ENCODE measurements at places on chromosomes 2 and 18.

- DNase-seq: no peak
Observed at GRCh38 chr2:64504774-64505720, 19.1 kb upstream of the AFTPH start.

DNA sequence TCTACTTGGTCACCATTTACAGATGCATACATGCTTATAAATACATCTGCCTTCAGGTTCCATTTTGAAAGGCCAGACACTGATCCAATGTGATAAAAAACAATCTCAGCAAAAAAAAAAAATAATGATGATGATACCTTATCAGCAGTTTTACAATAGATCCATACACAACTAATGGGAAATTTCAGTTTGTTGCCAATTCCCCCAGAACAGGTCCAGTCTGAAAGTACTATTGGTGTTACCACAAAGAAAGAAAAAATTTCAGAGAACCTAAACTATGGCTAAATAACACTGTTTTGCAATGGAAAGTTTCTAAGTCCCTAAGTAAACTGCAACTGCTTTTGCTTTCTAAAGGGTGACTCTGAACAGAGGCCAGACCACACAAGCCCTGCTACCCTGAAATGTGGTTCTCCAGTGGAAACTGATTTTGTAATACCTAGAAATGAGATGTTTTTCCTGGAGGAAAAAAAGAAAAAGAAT is 54.1 kb downstream of the LPIN2 start:
- DNase-seq: peak; percentile 52

GRCh38 chr2:108907822-108908712 is 81.0 kb downstream of the EDAR start:
- no peak for DNase-seq

- DNase-seq: peak; percentile 83
Observed at GRCh38 chr2:168345601-168346000, 98.2 kb upstream of the STK39 start.

- no peak for DNase-seq
Observed at GRCh38 chr2:199810422-199811171, 40.4 kb downstream of the FTCDNL1 start.

DNA sequence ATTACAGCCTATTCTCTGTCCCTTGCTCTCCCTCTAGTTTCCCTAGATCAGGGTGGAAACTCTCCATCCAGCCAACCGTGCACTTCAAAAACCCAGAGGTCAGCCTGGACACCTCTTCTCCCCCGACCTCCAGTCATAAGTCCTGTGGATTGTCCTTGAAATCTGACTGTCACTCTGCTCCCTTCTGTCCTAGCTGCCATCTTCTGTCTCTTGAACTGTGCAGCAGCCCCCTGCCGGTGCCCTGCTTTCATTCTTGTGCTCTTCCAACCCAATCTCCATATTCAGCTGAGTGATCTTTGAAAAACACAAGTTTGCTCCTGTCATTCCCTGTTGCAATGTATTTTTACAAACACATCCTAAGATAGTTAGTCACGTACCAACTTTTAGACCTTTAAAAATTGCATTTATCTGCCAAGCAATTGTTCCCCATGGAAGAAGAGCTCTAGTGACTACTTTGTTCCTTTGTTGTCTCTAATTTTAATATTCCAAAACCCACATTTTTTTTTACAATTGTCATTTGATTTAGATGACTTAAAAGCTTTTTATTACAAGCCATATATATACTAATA is 254.3 kb downstream of the CAMKMT start:
- no peak for DNase-seq

DNA sequence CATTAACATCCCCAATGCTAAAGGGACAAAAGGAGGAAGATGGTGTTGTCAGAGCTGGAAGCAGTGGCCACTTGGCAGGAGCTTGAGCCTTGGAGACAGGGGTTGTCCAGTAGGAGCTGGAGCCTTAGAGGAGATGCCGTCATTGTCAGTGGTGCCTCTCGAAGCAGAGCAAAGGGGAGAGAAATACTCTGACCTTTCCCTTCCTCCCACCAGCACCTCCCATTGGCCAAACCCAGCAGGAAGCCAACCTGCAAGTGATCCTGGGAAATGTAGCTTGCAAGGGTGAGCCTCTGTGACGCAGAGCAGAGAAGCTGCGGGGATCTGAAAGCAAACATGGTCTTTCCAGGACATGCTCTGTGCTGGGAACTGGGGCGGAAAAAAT is 33.7 kb upstream of the MRPL19 start:
- no peak for DNase-seq

GRCh38 chr18:31661965-31662364 is 22.4 kb downstream of the B4GALT6 start:
- no peak for DNase-seq

- no peak for DNase-seq
Observed at GRCh38 chr2:232162187-232162586, 200.7 kb downstream of the DIS3L2 start.

DNA sequence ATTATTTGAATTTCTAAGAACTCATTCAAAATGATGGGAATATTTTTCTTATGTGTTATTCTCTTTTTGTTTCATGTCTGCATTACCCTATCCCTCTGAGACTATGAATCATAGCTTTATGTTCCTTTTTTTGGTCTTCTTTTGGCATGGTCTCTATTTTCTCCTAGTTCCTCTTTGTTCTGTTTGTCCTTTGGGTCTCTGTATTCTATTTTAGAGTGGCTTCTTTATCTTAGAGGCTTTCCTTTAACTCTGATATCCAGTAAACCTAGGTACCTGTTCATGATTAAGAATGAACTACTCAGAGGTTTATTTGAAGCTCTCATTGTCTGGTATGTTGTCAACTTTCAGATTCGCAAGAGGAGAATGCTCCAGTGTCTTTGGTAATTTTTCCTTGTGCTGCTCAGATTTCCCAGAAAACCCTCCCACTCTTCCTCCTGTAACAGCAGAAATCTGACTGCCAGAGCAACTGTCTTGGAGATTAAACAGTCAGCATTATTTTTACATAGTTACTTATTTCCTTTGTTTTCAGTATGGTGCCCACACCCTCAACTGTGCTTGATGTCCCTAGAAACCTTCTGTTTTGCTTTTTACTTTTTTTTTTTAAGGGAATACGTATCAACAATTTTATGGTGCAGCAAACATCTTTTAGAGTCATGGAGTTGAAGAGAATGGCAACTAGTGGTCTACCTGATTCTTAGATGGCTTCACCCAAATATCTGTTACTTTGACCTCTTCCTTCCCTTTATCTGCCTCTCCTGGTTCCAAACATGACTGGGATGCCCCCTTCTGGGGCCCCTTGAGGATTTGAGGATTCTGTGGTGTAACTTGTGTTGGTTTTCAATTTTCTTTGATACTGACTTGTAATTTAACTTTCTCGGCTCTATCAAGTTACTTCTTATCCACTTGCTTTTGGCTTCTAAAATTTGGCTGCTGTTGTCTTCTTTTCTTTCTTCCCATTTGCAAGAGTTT is 92.0 kb downstream of the DPP10 start:
- DNase-seq: no peak

DNA sequence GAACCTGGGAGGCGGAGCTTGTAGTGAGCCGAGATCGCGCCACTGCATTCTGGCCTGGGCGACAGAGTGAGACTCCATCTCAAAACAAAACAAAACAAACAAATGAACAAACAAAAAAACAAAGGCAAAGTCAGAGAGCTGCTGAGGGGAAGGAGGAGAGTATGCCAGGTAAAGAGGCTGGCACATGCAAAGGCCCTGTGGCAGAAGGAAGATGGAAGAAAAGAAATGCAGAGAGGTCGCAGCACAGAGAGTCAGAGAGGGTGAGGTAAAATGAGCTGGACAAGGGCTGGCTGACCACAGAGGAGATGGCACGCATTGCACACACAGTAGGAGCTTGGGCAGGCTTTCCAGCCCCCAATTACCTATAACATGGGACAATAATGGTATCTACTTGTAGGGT is 47.0 kb downstream of the FAM178B start:
- no peak for DNase-seq

- peak; percentile 46 for DNase-seq
Observed at GRCh38 chr18:13067124-13067523, 76.0 kb downstream of the CEP192 start.

GRCh38 chr2:168215813-168216212 is 31.6 kb downstream of the STK39 start:
- DNase-seq: no peak

DNA sequence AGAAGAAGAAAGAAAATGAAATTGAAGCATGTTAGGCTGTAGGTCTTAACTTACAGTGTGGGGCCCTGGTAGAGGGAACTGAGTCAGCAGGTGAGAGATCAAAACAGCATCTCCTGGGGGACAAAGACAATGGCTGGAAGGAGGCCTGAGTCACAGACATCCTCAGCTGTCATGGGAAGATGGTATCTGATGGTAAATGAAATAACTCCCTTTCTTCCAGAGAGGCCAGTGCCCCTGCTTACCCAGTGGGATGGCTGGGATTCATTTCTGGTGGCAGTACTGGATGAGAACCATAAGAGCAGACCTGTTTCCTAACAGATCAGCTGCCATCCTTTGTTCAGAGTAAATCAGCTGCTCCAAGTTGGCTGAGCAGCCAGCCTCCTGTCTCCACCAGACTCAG is 251.3 kb upstream of the EPAS1 start:
- DNase-seq: no peak

GRCh38 chr2:140747665-140748064 is 1383.2 kb downstream of the LRP1B start:
- no peak for DNase-seq

DNA sequence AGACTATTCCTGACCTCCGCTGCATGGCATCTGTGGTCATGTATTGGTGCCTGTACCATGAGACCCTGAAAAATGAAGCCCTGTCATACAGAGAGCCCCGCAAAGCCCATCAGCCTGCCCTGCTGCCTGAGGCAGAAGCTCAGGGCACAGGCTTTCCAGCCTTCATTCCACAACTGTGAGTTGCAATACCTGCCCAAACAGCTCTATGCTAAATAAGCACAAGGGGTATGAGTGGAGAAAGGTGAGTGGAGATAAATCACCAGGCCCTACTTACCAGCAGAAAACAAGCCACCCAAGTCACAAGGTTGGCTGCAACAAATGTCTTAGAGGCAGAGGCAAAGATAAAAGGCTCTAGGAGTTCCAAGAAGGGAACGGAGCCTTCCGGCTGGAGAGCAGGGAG is 277.4 kb downstream of the TNS1 start:
- DNase-seq: no peak

DNA sequence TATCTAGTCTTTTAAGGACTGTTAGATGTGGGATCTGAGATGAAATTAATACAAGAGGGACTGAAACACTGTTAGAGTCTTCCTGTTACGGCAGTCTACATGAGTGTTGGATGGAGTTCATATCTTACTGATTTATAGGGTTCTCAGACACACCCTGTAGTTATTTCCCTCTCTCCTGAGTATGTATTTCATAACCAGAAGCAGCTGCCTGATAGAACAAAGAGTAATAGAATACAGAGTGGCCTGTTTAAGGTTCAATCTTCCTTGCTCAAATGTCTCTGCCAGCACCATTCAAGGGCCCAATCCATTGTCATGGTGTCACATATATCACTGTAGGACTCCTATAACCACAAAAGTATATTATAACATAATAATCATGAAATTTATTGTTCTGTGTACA is 1229.1 kb upstream of the ACVR2A start:
- no peak for DNase-seq

- DNase-seq: no peak
Observed at GRCh38 chr18:78528411-78529258, 451.0 kb upstream of the SALL3 start.

DNA sequence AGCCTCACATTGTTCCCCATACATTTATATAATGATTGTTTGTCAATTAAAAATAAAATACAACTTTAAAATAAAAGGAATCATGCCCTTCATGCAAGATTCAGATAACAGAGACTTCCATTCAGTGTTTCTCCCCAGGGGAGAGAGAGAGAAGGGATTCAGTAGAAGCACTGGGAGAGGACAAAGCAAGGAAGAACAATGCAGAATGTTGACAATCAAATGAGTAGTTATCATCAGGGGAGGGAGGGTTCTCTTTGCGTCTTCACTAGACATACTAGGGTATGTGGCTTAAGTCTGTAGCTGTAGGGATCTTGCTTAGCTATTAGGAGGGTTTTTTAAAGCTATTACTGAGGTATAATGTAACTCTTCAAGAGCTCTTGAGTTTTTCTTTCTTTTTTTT is 30.7 kb downstream of the FSHR start:
- DNase-seq: no peak

GRCh38 chr2:18428516-18428915 is 131.9 kb downstream of the RDH14 start:
- DNase-seq: no peak

GRCh38 chr2:108942888-108943287 is 46.1 kb downstream of the EDAR start:
- DNase-seq: no peak

- DNase-seq: no peak
Observed at GRCh38 chr2:174738841-174739240, 25.4 kb downstream of the CHRNA1 start.

DNA sequence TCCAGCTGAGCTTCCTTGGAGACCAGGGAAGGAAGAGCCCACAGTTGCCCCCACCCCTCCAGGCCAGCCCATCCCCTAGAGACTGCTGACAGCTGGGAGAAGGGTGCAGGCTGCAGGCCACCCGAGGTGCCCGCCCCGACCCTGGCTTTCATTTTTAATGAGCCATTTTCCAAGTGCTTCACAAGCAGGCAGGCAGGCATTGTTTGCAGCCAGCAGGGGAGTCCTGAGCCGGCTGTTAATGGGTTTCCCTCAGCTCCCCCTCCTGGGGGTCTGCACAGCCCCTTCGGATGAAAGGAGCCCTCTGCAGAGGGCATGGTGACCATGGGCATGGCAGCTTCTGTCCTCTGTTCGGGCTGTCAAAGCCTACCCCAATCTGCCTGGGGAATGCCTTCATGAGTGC is 94.5 kb downstream of the ZBTB7C start:
- no peak for DNase-seq

DNA sequence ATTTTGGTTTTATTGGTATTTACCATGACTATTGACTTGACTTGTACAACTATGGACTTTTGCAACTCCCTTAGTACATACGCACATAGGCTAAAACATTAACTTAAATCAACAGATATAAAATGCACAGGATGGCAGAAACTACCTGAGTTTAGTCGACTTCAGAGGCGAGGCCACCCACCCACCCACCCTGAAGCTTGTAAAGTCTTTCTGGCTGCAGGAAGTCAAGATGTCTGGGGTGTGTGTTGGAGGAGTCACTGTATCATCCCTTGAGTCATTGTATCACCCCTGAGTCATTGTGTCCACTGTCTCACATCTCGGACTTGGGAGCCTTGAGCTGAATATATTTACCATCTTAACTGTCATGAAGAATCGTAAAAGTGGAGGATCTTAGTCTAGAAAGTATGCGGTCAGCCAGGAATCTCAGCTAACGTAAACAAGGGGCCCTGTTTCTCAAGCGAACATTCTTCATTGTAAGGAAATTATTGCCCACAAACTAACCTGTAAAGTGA is 140.0 kb upstream of the ST6GAL2 start:
- DNase-seq: no peak

- no peak for DNase-seq
Observed at GRCh38 chr2:47784352-47784851, 1.5 kb downstream of the MSH6 start.

- no peak for DNase-seq
Observed at GRCh38 chr2:95357717-95358280, 44.7 kb upstream of the FAHD2A start.

- DNase-seq: no peak
Observed at GRCh38 chr2:70894765-70895164, 40.9 kb upstream of the ATP6V1B1 start.

- DNase-seq: no peak
Observed at GRCh38 chr2:144942516-144943256, 422.8 kb upstream of the ZEB2 start.

All from common myeloid progenitor, CD34-positive (primary cell).